Lung (tissue), 17 donors: ENCODE measurements at places on chromosomes 2 and 18. TPM values are rescaled to one million over a fixed set of nuclear protein-coding genes. Genes with fewer than 3 reads are reported as not detected.

Gene TEX51
- total RNA-seq, result not detected

DNA sequence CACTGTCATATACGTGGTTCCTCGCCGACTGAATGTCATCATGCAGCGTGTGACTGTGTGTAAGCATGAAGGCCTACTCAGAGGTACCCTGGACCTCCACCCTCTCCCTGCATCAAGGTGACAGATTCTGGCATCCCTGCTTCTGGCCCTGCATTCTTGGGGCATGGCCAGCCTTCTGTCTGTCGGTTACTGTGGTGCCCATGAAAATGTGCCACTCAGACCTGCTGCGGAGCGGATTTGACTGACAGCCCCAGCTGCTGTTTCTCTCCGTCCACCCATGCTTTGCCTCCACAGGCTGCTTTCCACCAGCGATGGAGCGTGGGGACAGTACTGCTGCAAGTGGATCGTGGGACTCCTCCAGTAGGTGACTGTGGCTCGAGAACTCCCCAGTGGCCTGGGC, 9.6 kb downstream of the TMEM177 start:
- no peak for DNase-seq

Gene SPOPL
- total RNA-seq, result 39.7 TPM

DNA sequence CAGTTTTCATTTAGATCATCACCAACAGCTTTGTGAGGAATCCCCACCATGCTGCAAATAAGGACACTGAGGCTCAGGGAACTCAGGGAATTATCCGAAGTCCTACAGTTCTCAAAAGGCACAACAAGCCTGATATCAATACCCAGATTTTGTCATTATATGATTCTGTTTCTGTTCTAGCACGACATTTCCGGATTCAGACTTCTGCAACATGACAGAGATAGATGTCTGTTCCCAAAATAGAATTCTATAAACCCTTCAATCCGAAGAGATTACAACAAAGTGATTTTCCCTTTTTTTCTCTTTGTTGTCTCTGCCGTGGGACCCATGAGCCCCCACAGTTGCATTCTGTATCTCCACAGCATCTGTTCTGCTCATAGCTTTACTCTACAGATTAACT, 72.0 kb downstream of the DOCK10 start:
- DNase-seq, result no peak

Gene CRYGA
- not detected for total RNA-seq

GRCh38 chr18:48887294-48887904, 63.4 kb downstream of the SMAD7 start:
- DNase-seq, result no peak

DNA sequence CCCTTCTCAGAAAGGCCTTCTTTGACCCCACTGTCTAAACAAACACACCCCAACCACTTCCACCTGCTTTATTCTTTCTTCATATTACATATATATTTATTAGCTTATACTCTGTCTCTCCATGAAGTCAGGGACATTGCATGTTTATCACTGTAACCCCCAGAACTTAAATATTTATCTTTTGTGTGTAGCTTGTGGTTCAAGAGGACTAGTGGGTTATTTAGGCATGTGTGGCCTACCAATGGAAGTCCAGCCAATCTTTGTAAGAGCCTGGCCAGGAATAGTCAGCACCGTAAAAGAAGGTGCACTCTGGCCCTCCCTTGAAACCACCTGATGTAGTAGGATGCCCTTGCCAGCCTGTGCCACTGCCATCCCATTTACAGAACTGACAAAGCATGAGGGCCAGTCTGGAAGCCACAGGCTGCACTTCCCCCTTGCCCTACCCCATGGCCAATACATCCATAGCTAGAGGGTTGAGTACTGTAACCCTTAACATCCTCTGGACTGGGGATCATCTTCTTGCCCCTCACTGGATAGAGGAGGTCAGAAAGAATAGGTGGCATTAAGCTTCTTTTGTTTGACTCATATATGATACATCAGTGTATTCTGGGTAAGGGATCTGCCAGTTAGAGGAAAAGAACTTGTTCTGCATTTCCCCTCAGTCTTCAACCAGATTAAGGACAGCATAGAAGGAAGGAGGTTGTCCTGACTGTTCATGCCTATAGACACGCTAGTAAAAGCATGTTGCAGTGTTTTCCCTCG, 4.9 kb downstream of the NEMP2 start:
- no peak for DNase-seq

- no peak for DNase-seq
These were observed 5.7 kb upstream of the ITPRIPL1 start for GRCh38 chr2:96319396-96319795.

Gene MATN3
- total RNA-seq, result 3.6 TPM

- peak; percentile 90 for DNase-seq
These were observed 98.3 kb upstream of the HDAC4 start for GRCh38 chr2:239498981-239499634.

DNA sequence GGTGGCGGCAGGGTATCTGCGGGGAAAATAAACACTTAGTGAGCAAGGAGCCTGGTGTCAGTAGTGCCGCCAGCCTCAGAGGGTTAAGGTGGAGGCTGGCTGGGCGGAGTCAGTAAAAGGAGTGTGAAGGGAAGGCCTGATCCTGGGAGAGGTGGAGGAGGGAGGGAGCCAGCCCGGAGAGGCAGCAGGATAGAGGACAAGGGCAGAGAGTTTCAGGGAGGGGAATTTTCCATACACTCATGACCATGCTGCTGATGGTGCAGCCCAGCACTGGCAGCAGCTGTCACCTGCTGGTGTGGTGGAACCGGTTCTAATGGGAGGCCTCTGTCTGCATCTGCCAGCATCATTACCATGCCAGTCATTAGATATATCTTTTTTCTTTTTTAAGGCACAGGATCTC, 2.0 kb upstream of the TEX44 start:
- no peak for DNase-seq

- DNase-seq, result peak; percentile 78
These were observed 1.1 kb upstream of the PGAP1 start for GRCh38 chr2:196927376-196928225.

Gene BIN1
- total RNA-seq, result 41.7 TPM

Gene IL1RN
- total RNA-seq, result 18.2 TPM

GRCh38 chr2:7031547-7032245, 114.5 kb downstream of the RNF144A start:
- peak; percentile 85 for DNase-seq

DNA sequence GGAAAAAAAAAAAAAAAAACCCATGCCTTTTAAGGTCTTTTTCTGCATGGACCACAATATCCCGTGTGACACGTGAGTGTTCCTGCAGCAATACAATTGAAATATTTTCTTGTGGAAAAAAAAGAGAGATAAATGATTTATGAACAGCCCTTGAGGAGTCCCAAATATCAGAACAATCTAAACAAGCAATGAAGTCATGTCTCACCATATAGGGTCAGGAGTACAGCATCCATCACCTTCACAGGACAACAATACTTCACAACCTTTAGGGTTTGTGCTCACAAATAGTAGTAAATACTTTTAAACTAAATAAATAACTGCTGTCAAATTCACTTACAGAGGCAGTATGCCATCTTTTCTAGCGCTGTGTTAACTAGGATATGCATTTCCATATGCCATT, 87.9 kb downstream of the ZEB2 start:
- DNase-seq, result no peak

- peak; percentile 33 for DNase-seq
These were observed 67.3 kb downstream of the CTNNA2 start for GRCh38 chr2:79580175-79580574.

- peak; percentile 28 for DNase-seq
These were observed 1898.8 kb upstream of the PIK3C3 start for GRCh38 chr18:40056079-40056692.

Gene GKN2
- 103 TPM for total RNA-seq

GRCh38 chr2:127909019-127909418, 23.3 kb upstream of the AMMECR1L start:
- no peak for DNase-seq

DNA sequence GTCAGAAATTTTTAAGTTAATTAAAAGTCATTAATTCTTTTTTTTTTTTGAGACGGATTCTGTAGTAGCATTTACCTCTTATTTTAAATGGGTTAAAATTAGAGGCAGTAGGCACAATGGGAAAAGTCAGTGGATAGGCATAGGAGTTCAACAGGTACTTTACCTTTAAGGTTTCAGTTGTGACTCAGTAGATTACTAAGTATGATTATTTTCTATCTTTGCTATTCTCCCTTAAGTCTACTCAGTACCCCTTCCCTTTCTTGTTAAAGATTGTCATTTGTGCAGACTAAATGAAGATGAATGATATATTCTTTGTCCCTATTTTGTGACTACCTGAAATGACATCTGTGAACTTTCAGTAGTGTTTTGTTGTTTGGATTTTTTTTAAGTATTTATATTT, 19.7 kb downstream of the CCNYL1 start:
- DNase-seq, result no peak

GRCh38 chr2:145047554-145047953, 527.6 kb upstream of the ZEB2 start:
- DNase-seq, result no peak

- DNase-seq, result no peak
These were observed 239.5 kb upstream of the MGAT5 start for GRCh38 chr2:134014196-134014960.

Gene SPC25
- total RNA-seq, result 0.67 TPM

DNA sequence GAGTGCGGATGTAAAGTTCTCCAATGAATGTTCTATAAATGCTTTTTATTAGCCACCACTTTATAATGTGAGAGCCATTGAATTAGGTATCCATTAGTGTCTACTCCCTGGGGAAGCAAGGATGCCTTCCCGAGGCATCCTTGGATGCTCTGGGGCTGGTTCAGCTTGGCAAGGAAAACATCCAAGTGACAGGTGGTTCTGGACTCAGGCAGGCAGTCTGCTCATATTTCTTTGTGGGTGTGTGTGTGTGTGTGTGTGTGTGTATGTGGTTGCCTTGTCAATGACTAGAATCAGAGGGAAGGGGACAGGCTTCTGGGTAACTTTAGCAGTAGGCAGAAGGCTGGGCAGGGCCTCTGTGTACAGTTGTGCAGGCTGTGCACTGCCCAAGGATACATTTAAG, 149.2 kb downstream of the TSN start:
- no peak for DNase-seq

DNA sequence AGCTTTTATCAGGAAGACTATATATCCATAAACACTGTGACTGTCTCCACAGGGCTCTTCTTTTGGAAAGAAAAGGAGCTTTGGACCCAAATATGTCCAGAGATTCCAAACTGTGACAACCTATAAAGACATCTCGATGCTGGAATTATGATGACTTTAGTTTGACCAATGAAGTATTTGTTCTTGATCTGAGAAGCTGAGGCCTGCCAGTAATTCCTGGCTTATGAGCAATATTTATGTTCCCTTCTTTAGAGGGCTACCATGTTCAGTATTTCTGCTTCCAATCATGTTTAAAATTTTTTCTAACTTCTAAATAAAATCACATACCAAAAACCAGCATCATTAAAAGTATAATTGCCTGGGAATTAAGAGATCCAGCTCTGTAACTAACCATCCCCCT, 41.1 kb downstream of the FEZ2 start:
- no peak for DNase-seq

GRCh38 chr18:13371689-13372418, 153.3 kb downstream of the LDLRAD4 start:
- DNase-seq, result no peak

Gene DLX2
- not detected for total RNA-seq

Gene RPL37A
- total RNA-seq, result 2,219 TPM

Gene KCNF1
- 0.34 TPM for total RNA-seq

- peak; percentile 36 for DNase-seq
These were observed 236.9 kb upstream of the REV1 start for GRCh38 chr2:99726691-99727090.

- DNase-seq, result no peak
These were observed 40.5 kb downstream of the MYO7B start for GRCh38 chr2:127575941-127576432.

Gene TUBA3E
- not detected for total RNA-seq

DNA sequence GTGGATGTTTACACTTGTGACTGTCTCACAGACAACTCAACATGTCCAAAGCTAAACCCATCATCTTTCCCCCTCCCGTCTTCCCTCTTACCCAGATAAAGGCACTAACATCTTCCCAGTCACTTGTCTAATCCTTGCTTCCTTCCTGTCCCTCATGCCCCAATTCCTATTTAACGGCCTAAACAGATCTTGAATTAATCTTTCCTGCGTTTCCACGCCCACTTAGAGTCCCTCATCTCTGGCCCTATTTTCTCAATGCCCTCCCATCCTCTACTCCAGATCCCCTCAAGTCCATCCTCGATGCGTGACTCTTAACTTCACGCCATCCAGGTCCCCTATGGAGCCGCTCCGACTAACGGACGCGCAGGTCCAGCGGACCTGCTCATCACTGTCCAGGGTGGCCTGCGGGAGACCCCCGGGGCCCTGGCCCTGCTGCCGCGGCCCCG, 682 bp upstream of the SCLY start:
- no peak for DNase-seq

- no peak for DNase-seq
These were observed 244.9 kb upstream of the ZSWIM2 start for GRCh38 chr2:187093771-187094412.

DNA sequence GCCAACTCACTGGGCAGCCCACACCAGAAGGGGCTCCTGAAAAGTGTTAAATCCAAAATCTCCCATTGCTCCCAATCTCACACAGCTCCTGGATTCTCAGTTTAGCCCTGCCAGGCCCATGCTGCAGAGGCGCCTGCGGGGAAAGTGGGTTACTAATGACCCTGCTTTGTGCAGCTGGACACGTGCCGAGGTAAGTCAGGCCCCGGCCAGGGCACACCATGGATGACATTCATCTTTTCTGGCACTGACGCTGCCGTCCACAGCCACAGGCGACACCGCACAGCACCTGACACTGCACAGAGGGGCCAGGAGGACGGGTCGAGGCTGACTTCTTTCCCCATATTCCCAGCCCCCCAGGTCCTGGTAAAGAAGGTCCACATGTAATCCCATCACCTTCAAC, 193.5 kb downstream of the EIPR1 start:
- DNase-seq, result no peak

- DNase-seq, result no peak
These were observed 620.6 kb upstream of the ID2 start for GRCh38 chr2:8061219-8061618.

Gene CPS1
- 5.0 TPM for total RNA-seq

- no peak for DNase-seq
These were observed 127.7 kb downstream of the DYSF start for GRCh38 chr2:71581026-71581425.

GRCh38 chr18:63887424-63887823, at the start of gene SERPINB2:
Gene SERPINB2 (plus strand): TSS chr18:63887705. CDS start chr18:63891445, 3,740 bp downstream.
- DNase-seq, result no peak

Gene OTOS
- not detected for total RNA-seq

DNA sequence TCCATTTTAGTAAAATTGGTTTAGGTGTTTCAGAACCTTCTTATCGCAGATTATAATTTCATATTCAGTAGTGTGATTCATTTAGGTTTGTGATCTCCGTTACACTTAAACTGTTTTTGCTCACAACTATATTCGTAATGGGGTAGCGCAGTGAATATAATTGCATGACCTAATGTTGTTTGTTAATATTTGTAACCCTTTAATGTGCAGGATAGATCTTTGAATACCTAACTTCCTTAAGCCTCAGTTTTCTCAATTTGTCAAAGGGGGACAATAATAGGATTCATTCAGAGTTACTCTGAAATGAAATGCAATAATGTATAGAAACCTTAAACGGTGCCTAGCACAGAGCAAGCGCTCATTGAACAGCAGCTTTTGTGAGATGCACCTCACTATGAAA, 558 bp upstream of the ZDBF2 start:
- no peak for DNase-seq
